Prostate gland (tissue), 2 donors: ENCODE measurements at places on chromosomes 6 and 20. TPM values are rescaled to one million over a fixed set of nuclear protein-coding genes. Genes with fewer than 3 reads are reported as not detected.

Gene PRR18
- total RNA-seq, result 0.27 TPM

DNA sequence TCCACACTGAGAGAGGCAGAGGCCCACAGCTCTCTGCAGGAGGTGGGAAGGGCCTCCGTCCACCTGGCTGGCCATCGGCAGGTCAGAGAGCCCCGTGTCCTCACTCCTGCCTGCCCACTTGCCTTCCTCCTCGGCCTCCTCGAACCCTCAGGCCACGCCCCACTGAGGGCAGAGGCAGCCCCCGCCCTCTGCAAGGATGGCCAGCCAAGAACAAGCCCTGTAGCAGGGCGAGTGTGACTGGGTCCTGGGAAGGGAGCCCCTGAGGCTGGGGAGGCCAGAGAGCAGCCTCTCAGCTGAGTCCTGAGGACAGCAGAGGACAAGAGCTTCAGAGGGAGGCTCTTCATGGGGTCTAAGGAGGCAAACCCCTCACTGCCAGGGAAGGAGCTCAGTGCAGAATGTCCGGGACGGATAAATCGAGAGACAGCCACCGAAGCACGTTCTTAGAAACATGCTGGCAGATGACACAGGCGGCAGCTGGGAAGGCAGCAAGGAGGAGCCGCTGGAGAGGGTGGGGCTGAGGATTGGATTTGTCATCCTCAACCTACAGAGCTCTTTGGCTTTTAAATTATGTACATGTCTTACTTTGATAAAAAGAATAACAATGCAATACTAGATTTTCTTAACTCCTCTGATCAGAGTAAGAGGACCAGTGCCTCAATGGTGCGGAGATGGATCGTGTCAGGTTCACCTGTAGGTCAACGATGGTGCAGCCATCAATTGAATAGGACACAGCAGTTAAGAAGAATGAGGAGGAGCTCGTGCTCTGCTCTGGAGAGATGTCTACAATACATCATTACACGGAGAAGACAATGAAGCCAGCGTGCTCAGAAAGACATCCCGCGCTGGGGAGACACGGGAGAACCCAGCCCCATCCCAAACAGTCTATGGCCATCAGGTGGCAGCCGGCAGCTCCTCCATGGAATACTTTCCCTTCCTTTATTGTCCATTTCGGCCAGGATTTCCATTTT lies 53.0 kb downstream of the GNAS-AS1 start:
- H3K36me3 ChIP-seq, result no peaks in the 10 kb centered on the region
- H3K4me1 ChIP-seq, result no peaks in the 10 kb centered on the region
- H3K4me3 ChIP-seq, result no peak overlapping the region
- H3K27ac ChIP-seq, result no peak overlapping the region
- DNase-seq, result no peak
- no peaks in the 10 kb centered on the region for H3K27me3 ChIP-seq

- DNase-seq, result no peak
- H3K27ac ChIP-seq, result no peak overlapping the region
- no peak overlapping the region for H3K4me3 ChIP-seq
- no peaks in the 10 kb centered on the region for H3K36me3 ChIP-seq
- H3K4me1 ChIP-seq, result no peaks in the 10 kb centered on the region
- peaks cover 10% of the 10 kb centered on the region for H3K27me3 ChIP-seq
These were observed 1.2 kb upstream of the PHACTR3 start for GRCh38 chr20:59603176-59603575.

DNA sequence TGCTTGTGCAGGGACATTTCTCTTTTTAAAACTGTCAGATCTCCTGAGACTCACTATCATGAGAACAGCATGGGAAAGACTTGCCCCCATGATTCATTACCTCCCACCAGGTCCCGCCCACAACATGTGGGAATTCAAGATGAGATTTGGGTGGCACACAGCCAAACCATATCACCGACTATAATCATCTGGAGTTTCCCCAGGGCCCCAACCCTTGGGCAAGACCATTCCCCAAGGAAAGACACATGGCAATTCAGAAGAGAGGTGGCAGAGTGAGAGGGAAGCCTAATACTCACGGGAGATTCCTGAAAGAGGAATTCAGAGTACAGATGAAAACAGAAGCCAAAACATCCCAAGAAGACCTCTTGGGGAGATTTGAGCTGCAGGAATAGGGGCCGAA lies 291.0 kb upstream of the PLCB4 start:
- no peak overlapping the region for H3K4me3 ChIP-seq
- no peak for DNase-seq
- no peaks in the 10 kb centered on the region for H3K4me1 ChIP-seq

- H3K27me3 ChIP-seq, result no peaks in the 10 kb centered on the region
- no peaks in the 10 kb centered on the region for H3K36me3 ChIP-seq
- DNase-seq, result peak; percentile 42
- no peak overlapping the region for H3K27ac ChIP-seq
- no peaks in the 10 kb centered on the region for H3K4me1 ChIP-seq
These were observed 24.4 kb downstream of the CNBD2 start for GRCh38 chr20:35992713-35993335.

DNA sequence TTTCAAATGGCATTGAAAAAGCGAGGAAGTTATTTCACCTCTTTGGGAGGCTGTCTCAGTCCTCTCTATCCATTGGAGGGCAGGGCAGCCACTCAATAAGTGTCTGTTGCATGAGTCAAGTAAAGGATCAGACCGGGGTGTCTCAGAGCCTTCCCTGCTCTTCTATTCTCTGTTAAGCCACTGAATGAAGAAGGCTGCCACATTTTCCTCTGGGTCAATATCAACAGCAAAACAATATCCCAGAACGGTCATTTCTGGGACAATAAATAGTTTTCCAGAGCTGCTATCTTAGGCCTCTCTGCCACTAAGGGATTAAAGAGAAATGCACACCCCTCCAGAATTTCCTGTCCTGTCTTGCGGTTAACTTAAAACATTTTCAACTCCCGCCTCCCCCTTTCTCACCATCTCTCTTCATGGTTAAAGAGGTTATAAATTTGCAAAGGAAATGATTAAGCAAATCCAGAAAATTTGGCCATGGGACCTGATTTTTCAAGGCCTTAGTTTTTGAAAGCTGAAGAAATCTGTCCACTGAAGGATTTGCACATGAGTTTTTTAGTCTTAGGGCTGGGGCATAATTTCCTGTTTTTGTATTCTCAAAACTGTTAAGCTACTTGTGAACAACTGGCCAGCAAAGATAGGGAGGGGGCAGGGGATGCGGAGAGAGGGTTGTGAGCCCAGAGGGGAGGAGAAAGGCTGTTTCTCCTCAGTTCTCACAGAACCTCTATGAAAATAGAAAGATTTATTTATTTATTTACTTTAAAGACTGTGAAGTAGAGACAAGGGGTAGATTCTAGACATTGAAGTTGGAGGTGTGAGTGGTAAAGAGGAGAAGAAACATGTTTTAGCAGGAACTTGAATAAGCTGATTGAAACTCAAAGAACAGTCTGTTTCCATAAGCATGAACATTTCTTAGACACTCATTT lies 135.7 kb downstream of the BCAS1 start:
- no peak overlapping the region for H3K4me3 ChIP-seq
- H3K27ac ChIP-seq, result no peak overlapping the region
- no peak for DNase-seq
- H3K36me3 ChIP-seq, result no peaks in the 10 kb centered on the region
- no peaks in the 10 kb centered on the region for H3K27me3 ChIP-seq
- H3K4me1 ChIP-seq, result peaks cover 2% of the 10 kb centered on the region

- DNase-seq, result no peak
- H3K4me3 ChIP-seq, result peak overlapping the region; percentile 39
- H3K27me3 ChIP-seq, result no peaks in the 10 kb centered on the region
- peak overlapping the region; percentile 63 for H3K27ac ChIP-seq
These were observed 66.7 kb upstream of the ARMC2 start for GRCh38 chr6:108781419-108782100.

DNA sequence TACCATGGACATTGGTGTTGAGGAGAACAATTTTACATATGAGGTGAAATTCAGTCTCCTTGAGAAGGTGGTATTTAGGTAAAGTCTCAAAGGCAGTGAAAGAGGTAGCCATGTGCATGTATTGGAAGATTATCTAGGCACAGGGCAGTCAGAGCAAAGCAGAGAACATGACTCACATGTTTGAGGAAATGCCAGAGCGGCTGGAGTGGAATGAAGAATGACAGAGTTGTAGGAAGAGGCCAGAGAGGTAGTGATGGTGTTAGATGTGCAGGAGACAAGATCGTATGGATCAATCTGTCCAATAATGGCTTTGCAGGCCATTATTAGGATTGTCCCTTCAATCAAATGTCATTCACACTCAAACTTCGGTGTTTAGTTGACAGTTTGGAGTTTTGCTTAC lies 449.4 kb upstream of the PTCHD4 start:
- no peak overlapping the region for H3K4me3 ChIP-seq
- H3K36me3 ChIP-seq, result no peaks in the 10 kb centered on the region
- no peak for DNase-seq
- no peaks in the 10 kb centered on the region for H3K27me3 ChIP-seq
- H3K4me1 ChIP-seq, result no peaks in the 10 kb centered on the region

DNA sequence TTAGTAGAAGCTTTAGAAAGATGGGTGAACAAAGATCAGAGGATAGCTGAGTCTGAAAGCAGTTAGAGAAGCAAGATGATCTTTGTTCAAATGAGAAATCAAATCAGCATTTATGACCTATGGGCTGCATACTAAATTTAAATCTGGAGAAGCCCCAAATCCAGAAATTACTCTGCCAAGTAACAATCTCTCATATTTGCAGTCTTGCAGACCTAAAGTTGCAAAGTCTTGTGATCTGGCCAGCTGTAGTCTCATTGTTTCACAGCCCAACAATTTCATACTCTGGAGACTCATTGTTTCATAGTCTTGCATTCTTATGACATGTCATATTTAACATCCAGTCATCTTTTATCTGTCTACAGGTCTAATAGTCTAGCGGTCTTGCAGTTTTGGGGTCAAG lies 364.9 kb upstream of the RSPO3 start:
- H3K27me3 ChIP-seq, result no peaks in the 10 kb centered on the region
- no peaks in the 10 kb centered on the region for H3K36me3 ChIP-seq
- H3K4me1 ChIP-seq, result no peaks in the 10 kb centered on the region
- DNase-seq, result no peak

Gene NKAPL
- total RNA-seq, result 3.9 TPM

Gene NNAT
- total RNA-seq, result 4.3 TPM

DNA sequence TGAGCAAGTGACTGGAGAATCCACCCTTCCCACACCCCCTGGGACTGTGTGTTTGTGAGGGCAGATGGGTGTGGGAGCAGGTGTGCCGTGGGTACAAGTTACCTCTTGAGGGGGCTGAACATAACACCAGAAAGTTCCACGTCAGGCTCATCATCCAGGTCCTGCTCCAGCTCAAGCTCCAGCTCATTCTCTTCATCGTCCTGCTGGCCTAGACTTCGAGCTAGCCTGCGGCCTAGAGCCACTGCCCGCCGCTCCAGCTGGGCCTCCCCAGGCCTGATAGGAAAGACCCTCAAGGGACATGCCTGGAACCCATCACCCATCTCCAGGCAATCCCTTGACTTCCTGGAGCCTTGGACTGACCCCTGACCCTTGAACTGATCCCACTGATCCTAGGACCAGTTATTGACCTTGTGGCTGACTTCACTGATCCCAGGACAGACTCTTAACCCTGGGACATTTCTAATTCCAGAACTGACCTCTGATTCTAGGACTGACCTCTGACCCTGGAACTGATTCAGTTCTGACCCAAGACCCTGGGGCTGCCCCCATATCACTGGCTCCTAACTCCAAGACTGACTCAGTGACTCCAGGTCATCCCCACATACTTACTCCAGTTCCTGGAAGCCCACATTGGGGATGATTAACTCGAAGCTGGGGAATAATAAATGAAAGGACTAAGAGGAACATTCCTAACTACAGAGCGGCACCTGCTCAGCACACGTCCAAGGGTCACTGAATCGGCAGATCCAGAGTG lies 11.8 kb upstream of the SPAG4 start:
- no peaks in the 10 kb centered on the region for H3K27me3 ChIP-seq
- no peaks in the 10 kb centered on the region for H3K4me1 ChIP-seq
- H3K4me3 ChIP-seq, result no peak overlapping the region
- H3K27ac ChIP-seq, result no peak overlapping the region
- H3K36me3 ChIP-seq, result no peaks in the 10 kb centered on the region
- DNase-seq, result no peak

Gene MOG
- not detected for total RNA-seq

Gene MAS1
- 0.17 TPM for total RNA-seq

DNA sequence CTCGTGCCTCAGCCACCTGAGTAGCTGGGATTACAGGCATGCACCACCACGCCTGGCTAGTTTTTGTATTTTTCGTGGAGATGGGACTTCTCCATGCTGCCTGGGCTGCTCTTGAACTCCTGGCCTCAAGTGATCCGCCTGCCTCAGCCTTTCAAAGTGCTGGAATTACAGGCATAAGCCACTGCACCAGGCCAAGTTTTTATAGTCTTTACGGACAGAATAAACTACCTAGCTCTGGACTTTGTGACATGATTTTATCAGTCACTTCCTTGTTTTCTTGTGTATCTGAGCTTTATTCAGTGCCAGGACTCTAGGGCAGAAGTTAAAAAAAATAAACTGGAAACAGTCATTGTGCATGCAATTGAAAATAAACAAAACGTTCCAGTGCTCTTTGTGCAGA lies 46.7 kb upstream of the RALGAPA2 start:
- H3K4me1 ChIP-seq, result peaks cover 4% of the 10 kb centered on the region
- H3K27ac ChIP-seq, result peak overlapping the region; percentile 75
- no peaks in the 10 kb centered on the region for H3K27me3 ChIP-seq
- no peaks in the 10 kb centered on the region for H3K36me3 ChIP-seq
- DNase-seq, result peak; percentile 68

GRCh38 chr20:25360631-25361286 lies 29.9 kb downstream of the ABHD12 start:
- no peaks in the 10 kb centered on the region for H3K27me3 ChIP-seq
- DNase-seq, result peak; percentile 68
- H3K4me1 ChIP-seq, result peaks cover 2% of the 10 kb centered on the region
